Epithelial cell of proximal tubule (primary cell): ENCODE measurements at places on chromosomes 5 and 9. TPM values are rescaled to one million over a fixed set of nuclear protein-coding genes. Genes with fewer than 3 reads are reported as not detected.

- DNase-seq, result no peak
Observed at GRCh38 chr5:115494570-115495289, 49.8 kb downstream of the FEM1C start.

GRCh38 chr9:122216798-122217418 is 11.8 kb downstream of the LHX6 start:
- DNase-seq, result no peak

- DNase-seq, result no peak
Observed at GRCh38 chr9:37732086-37732741, 21.4 kb upstream of the TRMT10B start.

HRH2 gene
- total RNA-seq, result 0.29 and 0.65 TPM in 2 replicates

DNA sequence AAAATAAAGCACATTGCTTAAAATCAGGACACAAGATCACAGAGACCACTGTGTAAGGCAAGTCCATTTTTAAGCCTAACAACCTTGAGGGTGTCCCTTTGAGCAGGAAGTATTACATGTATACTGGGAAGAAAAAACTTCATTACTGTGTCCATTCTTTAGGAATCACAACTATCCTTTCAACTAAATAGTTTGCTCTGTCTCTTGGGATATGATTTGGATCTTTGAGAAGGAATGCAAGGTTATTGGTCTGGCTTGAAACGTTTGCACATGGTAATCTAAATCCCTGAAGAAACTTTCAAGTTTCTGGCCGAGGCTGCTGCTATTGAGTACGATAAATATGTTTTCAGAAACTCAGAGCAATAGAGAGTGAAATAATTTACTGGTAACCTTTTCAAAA is 923.0 kb upstream of the SEMA6A start:
- DNase-seq, result no peak

GADD45G gene
- total RNA-seq, result not detected in 2 replicates

GRCh38 chr5:98301547-98301946 is 471.9 kb upstream of the RGMB start:
- no peak for DNase-seq

DNA sequence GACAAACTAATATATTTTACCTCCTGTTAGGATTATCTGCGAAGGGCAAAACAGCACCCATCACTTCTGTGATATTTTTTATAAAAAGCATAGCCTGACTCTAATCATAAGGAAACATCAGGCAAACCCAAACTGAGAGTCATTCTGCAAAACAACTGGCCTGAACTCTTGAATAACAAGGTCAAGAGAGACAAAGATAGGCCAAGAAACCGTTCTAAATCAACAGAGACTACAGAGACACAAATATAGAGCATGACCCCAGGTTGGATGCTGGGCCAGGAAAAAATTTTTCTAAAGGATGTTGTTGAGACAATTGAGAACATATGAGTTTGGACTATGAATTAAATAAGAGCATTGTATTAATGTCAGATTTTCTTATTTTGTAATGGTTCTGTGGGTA is 384.9 kb downstream of the NFIB start:
- no peak for DNase-seq

GRCh38 chr5:177317959-177318377 is 6.3 kb upstream of the MXD3 start:
- DNase-seq, result no peak

- no peak for DNase-seq
Observed at GRCh38 chr9:89850631-89851325, 246.0 kb downstream of the GADD45G start.

COL15A1 gene
- total RNA-seq, result 0.06 and 0.22 TPM in 2 replicates

SHOC1 gene
- 0.07 TPM in 1 of 2 replicates, not detected in the other for total RNA-seq

CCL27 gene
- not detected in 2 replicates for total RNA-seq

DNA sequence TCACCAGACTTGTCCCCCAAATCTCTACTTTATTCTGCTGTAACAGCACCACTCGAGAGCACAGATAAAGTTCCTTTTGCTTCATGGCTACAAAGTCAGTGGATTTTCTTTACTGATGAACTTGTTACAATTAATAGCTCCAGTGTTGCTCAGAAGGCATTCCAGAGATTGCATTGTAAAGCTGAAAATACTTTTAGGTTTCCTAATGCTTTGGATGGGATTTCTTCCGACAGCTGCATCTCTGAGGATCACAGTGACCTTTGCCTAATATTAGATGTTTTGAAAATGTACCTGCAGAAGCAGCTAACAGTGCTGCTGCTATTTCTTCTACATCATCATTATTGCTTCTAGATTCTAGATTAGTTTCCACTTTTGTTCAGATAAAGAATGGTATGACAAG is 58.8 kb upstream of the TMEM171 start:
- no peak for DNase-seq

- DNase-seq, result peak; percentile 31
Observed at GRCh38 chr9:87324613-87325194, 173.0 kb upstream of the DAPK1 start.

- no peak for DNase-seq
Observed at GRCh38 chr9:36204906-36205547, 14.3 kb downstream of the CLTA start.

CFAP157 gene
- not detected in 2 replicates for total RNA-seq

- no peak for DNase-seq
Observed at GRCh38 chr5:14057289-14057688, 85.9 kb upstream of the TRIO start.

MEGF10 gene
- total RNA-seq, result 0.29 and 0.52 TPM in 2 replicates

DNA sequence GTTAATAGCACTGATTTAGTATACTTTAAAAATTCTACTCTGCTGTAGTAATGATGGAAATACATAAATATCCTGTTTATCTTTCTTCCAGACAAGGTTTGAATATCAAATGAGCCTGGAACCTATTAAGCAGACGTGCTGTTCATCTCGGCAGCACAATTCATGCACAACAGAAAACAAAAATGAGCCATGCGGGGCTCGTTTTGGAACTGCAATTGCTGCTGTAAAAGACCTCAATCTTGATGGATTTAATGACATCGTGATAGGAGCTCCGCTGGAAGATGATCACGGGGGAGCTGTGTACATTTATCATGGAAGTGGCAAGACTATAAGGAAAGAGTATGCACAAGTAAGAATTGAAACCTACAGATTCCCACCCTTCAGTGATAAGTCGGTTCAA is 79.1 kb upstream of the ITGA2 start:
- no peak for DNase-seq

- no peak for DNase-seq
Observed at GRCh38 chr5:87686975-87687374, 274.2 kb upstream of the CCNH start.

GRCh38 chr9:37446401-37446800 is 18.8 kb downstream of the ZBTB5 start:
- no peak for DNase-seq

UBE2QL1 gene
- not detected in 2 replicates for total RNA-seq

DNA sequence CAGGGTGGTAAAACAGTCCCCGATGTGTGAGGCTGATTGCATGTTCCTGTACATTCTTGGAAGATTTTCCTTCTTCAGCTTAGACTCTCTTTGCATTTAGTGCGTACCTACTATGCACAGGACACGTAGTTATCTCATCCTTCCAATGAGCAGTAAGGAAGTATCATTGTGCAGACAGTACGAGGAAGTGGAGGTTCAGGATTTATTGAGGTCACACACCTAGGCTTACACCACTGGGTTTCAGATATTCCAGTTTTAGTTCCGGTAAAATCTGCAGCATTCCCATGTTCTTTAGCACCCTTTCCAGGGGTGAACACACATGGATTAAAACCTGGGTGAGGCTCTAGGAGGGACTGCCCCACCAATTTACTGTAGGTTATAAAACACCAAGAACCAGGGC is 238.7 kb downstream of the ZSWIM6 start:
- DNase-seq, result no peak

GRCh38 chr5:137487600-137487999 is 11.5 kb downstream of the SPOCK1 start:
- DNase-seq, result peak; percentile 44

- no peak for DNase-seq
Observed at GRCh38 chr9:123115146-123115913, 81.9 kb downstream of the GPR21 start.

GRCh38 chr5:90022002-90022710 is 387.4 kb downstream of the CETN3 start:
- DNase-seq, result no peak
